ENCODE measurements at places on chromosomes 5 and 9.

- no peak for DNase-seq
Measured at GRCh38 chr9:95460518-95461164, 56.1 kb downstream of the PTCH1 start.

DNA sequence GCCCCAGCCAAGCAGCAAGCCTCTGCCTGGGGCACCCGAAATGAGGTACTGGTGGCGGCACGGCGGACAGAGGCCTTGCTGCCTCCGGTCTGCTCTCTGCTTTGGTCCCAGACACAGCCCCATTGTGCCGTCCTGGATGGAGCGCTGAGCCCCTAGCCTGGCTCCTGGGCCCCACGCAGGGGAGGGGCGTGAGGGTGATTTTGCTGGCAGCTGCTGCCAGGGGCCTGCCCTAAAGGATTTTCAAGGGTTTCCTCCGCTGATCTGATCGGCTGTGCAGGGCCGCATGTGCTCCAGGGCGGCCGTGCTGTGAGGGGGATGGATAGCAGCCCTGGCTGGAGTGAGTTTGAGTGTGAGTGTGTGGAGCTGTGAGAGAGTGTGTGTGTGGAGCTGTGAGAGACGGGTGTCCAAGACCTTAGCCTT is 1.3 kb downstream of the GPSM1 start:
- no peak for DNase-seq

- no peak for DNase-seq
Measured at GRCh38 chr5:160007514-160007913, 1.4 kb upstream of the TTC1 start.

DNA sequence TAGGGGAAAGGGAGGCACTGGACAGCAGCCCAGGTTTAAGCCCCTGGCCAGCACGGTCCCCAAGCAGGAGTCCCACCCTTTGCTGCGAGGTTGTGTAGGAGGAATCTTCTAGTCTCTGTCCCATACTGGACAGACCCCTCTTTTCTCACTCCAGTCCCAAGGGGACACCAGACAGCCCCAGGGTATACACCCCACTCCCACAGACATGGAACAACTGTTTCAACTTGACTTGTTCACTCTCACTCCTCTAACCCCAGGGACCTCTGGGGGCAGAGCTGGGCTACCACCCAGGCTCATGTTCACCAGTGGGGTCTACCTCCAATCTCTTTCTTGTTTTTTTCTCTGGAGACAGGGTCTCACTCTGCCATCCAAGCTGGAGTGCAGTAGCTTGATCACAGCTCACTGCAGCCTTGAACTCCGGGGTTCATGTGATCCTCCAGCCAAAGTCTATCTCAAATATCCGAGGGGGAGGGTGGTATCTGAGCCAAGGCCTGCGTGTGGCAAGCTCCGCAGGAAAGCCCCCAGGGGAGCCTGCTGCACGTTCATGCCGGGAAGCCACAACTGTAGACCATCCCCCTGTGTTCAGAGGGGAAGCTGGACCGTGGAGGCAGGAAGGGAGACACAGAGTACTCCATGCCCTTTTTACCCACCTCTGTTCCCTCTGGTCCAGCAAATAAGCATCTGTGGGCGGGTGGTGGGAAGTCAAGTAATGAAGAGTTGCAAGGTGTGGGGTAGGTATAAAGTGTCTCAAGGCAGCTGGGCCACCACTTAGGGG is 1.8 kb downstream of the PTGES2 start:
- DNase-seq = no peak

GRCh38 chr9:121050128-121050988 is at the start of gene C5:
C5 (minus strand) TSS chr9:121050275; CDS start chr9:121050246, 29 bp downstream.
- no peak for DNase-seq

DNA sequence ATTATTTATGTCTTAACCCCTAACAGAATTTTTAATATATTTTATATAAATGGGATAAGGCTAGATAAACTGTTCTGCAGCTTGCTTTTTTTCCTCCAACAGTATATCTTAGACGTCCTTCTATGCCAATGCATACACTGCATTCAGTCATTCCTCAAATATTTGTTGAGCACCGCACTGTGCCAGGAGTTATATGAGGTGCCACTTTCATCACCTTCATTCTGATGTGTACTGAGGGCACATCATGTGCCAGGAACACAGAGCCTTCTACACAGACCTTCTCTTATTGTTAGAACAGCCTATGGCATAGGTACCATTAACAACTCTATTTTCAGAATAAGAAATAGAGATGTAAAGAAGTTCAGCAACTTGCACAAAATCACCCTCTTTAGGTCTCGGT is 570.1 kb downstream of the CDK5RAP2 start:
- DNase-seq = no peak

- no peak for DNase-seq
Measured at GRCh38 chr5:92969191-92969780, 611.7 kb downstream of the NR2F1-AS1 start.

DNA sequence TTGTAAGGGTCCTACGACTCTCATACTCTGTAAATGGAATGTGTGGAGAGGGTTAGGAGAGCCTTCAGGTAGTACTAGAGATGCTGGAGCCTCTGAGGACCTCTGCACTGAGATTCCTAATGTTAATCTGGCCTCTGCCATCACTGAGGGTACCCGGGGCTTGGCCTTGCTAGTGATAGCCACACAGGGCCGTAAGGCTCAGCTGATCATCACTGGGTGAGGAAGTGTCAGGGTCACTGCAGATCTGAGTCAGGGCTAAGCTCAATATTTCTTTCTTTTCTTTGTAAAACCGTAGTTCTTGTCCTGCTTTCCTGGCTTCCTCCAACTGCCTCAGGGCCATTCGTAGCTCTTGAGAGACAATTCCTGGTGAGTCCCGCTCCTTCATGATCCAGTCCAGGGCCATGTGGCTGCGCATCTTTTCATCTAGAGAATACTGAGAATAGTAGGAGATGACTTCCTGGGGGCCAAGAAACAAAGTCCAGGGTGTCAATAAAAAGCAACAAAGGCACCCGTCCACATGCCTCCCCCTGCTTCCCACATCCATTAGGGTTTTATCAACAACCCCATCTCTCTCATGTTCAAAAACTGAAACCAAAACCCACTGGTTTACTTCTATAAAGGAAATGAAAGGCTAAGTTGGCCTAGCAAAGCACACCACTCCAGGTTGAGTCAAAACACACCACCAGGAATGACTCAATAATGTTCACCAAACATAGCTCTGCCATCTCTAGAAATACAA is 47.7 kb downstream of the LIX1 start:
- no peak for DNase-seq

GRCh38 chr9:5008202-5008601 is 23.1 kb downstream of the JAK2 start:
- DNase-seq = no peak
